AG08396 (cell line): ENCODE measurements at places on chromosomes 7 and 10.

DNA sequence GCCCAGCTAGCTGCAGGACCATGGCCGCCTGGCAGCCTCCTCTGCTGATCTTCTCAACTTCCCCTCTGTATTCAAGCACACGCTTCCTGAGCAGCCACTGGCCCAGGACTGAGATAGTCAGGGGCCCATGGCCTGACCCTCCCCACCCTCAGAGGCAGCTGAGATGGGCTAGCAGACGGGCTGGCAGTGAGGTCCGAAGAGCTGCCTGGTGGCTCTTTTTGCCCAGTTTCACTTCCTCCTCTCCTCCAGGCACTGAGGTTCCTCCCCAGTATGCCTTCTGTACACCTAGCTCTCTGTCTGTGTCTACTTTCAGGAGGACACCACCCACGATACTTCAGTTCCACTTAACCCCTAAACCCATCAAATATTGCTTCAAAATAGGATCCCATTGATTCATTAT lies 395.6 kb downstream of the TNS3 start:
- no peak for DNase-seq

DNA sequence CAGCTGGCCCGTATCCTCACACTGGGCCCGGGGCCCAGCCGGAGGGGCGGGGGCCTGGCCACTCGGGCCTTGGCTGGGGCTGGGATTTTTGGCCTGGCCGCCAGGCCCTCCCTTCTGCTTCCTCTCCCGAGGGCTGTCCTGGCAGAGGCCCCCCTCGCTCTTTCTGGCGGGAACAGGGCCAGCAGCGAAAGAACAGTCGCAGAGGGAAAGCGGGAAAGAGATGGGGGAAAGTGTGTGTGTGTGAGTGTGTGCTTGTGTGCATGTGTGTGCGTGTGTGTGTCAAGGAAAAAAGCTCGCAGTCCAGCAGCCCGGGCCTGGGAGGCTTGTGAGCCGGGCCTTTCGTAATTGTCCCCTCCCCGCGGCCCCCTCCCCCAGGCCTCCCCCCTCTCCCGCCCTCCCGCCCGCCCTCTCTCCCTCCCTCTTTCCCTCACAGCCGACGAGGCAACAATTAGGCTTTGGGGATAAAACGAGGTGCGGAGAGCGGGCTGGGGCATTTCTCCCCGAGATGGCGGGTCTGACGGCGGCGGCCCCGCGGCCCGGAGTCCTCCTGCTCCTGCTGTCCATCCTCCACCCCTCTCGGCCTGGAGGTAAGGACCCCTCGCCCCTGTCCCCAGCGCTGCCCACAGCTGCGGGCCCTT lies at the start of gene ELN:
Gene ELN, plus strand, starts transcription at position 491 of the 638 bp plus-strand sequence. Its CDS starts 15 bp downstream, at position 506.
- DNase-seq = peak; percentile 77

GRCh38 chr10:124961248-124961570 lies 19.3 kb downstream of the ZRANB1 start:
- DNase-seq = no peak

GRCh38 chr10:97782455-97783228 lies 10.8 kb upstream of the SFRP5 start:
- no peak for DNase-seq

DNA sequence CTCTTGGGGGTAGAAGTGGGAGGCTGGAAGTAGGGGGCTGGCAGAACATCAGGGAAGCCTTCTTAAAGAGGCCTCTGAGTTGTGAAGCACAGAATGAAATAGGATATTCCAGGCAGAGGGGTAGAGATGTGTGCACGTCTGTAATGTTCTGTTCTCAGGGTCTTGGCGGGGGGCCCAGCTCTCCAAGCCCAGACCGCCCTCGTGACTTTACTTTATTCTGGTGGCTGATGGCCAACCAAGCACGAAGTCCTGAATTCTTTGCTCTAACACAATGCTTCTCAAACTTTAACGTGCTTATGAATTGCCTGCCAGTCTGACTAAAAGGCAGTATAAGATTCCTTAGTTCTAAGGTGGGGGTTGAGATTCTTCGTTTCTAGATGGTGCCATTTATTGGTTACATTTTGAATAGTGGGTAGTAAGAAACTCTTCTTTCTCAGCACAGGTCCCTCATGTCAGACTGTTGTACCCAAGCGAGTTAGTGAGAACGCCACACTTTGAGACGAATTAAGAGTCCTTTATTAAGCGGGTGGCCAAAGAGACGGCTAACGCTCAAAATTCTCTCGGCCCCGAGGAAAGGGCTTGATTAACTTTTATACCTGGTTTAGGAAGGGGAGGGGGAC lies 8.2 kb downstream of the PRXL2A start:
- no peak for DNase-seq

DNA sequence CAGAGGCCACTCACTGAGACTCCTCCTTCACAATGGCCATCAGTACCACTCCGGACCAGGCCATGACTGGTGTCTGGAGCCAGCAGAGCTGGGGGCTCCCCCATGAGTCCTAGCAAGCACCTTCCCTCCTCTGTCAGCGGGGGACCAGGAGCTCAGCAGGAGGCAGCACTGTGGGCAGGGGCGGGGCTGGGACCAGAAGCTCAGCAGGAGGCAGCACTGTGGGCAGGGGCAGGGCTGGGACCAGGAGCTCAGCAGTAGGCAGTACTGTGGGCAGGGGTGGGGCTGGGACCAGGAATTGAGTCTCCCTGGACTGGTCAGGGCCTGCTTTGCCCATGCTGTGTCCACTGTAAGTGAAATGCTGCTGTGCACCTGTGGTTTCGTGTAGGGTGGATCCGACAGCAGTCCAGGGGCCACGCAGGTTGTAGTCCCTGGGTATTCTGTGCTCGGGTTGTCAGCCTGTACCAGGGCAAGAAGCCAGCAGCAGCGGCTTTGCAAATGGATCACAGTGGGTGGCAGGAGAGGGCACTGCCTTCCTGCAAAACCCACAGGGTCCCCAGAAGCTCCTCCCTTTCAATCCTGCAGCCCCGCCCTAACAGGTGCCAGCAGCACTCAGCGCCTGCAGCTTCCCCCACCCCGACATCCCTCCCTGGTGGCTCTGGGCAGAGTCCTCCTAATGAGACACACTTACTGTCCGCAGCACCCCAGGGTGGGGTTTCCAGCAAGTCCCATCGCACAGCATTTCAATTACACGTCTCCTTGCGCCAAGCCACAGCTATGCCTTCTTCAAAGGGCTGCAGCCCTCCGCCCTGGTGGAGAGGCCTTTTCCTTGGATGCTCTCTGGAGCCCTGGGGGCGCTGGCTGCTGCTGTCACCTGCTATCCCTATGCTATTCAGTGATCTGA lies 220.5 kb downstream of the TCERG1L start:
- DNase-seq = no peak

DNA sequence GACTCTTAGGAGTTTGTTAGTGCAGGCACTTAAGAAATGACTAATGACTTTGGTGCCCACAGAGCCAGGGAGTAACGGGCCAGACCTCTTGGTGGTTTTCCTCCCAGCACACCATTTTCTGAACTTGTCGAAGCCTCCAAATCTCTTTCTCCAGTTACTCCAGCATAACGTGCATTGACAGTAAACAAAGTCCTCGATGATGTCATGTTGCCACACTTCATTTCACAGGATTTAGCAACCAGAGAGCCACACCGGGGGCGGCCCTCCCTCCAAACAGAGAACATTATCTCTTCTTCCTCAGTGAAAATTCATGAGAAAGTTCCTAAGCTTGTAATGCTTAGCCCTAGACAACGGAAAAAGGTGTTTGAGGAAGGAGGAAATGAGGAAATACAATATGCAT lies 4.0 kb upstream of the SVOPL start:
- no peak for DNase-seq

GRCh38 chr7:135757719-135758411 lies 9.3 kb upstream of the FAM180A start:
- peak; percentile 47 for DNase-seq

GRCh38 chr7:19928247-19928646 lies 154.8 kb upstream of the TMEM196 start:
- DNase-seq = no peak

DNA sequence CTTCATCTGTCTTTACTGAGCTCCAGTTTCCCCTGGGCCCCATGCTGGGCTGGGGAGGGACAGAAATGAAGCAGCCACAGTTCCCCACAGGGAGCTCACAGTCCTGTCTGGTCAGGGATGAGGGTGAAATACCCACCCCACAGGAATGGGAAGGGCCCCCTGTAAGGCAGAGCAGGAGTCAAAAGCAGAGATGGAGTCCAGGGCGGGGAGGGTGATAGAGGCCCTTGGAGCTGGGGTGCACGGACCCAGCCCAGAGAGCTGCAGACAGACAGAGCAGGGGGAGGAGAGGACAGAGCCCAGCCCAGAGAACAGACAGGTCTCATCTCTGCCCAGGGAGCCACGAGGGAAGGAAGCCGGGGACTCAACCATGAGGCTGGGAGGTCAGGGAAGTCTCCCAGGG lies 34.9 kb upstream of the ZNF488 start:
- DNase-seq = peak; percentile 2

GRCh38 chr7:94382746-94383145 lies 11.9 kb upstream of the COL1A2 start:
- no peak for DNase-seq

DNA sequence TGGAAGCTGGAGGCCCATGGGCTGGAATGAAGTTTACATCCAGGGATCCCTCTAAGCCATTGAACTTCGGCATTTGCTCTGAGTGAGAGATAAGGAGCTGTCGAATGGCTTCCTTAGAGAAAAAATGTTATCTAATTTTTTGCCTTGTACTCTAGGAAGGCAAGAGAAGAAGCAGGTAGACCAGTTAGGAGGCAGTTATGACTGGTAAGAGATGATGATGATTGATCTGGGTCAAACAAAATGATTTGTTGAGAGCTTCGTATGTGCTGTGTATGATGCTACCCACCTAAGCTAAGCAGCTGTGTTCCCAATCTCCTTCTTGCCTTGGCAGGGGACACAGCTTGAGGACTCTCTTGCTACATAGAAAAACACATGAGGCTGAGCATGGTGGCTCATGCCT lies 370.2 kb downstream of the LRMDA start:
- no peak for DNase-seq

DNA sequence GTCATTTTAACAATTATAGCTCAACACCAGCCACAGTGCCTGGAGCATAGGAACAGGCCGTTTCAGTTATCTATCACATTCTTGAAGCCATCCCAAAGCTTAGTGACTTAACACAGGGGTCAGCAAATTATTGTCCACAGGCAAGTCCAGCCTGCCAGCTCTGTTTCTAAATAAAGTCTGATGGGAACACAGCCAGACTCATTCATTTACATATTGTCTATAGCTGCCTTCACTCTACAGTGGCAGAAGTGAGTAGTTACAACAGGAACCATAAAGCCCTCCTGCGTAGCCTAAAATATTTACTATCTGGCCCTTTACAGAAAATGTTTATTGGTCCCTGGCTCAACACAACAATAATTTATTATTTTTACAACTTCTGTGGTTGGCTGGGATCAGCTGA lies 407.5 kb upstream of the AUTS2 start:
- DNase-seq = no peak

GRCh38 chr7:155377071-155377837 lies 79.6 kb downstream of the INSIG1 start:
- no peak for DNase-seq

- DNase-seq = no peak
These were observed 45.0 kb upstream of the DIP2C start for GRCh38 chr10:734481-734880.

DNA sequence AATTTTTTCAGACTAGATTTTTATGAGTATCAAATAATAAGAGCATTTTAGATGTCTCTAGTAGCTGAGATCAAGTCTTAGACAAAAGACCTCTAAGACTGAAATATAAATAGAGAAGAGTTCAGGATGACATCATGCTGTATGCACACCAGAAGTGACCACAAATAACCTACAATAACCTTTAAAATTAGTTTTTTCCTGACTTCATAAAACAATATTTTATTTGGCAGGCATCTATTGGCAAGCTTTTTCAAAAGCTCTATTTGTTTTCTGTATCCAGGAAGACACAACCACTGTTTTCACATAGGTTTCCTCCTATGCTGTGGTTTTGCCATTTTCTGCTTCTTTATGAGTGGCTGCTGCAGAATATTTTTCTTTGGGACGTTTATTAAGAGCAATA lies 359.1 kb downstream of the CRPPA start:
- peak; percentile 23 for DNase-seq

GRCh38 chr7:108442039-108442568 lies 14.1 kb downstream of the NRCAM start:
- DNase-seq = no peak

DNA sequence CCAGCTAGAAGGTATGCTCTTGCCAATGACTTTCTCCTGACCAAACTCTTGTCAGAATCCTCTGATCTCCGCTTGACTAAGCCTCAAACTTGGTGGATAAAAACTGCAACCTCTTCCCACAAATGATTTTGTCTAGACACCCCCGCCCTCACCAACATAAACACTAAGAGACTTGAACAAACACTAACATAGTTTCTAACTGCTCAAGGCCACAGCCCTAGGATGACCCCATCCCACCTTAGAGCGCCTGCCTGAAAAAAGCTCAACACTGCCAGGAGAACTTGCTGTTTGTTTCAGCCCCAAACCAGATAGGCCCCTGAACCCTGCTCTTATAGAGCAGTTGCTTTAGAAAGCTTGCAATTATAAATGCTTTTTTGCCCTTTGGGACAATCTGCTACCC lies 71.8 kb downstream of the LRRN3 start:
- DNase-seq = no peak

DNA sequence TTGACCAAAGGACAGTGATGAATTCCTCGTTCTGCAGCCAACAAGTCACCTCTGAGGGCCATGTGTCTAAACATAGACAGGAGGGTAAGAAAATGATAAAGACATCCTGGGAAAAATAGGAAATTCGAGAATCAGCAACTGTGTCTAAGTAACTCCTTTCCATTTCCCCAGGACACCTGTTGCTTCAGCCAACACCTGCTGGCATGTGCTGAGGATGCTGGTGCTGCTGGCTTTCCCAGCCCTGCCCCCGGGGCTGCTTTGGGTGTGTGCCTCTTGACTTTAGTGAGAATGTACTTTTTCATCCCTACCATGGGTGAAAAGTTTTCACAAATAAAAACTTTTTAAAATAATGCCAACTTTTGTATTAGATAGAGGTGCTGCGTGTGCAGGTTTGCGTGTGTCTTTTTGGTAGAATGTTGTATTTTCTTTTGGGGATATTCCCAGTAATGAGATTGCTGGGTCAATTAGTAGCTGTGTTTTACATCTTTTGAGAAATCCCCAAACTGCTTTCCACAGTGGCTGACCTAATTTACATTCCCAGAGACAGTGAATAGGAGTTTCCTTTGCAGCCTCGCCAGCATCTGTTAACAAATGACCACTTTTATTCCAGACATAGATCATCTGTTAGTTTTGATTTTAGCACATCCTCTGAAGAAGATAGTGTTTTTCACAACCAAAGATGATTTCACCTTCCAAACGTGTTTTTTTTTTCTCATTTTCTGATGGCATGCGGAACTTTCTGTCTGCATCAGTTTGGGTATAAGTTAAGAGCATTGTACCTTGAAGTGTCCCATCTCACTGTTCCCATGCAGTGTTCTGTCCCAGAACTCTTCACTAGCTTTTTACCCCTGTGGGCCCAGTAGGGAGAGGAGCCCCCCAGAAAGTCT lies 104.2 kb upstream of the ACBD5 start:
- DNase-seq = no peak
